ENCODE measurements at places on chromosomes 1 and 21. TPM values are rescaled to one million over a fixed set of nuclear protein-coding genes. Genes with fewer than 3 reads are reported as not detected.

Gene NES
- polyA plus RNA-seq, result 2.5 TPM

Gene CELA3A
- polyA plus RNA-seq, result 0.73 TPM

Gene LCE1A
- not detected for polyA plus RNA-seq

Gene DUSP12
- 37.1 TPM for polyA plus RNA-seq

Gene CDC20
- 57.9 TPM for polyA plus RNA-seq

Gene TRIM17
- polyA plus RNA-seq, result 0.22 TPM

All from HepG2 (cell line).